NK-92 treated with Interleukin-12 subunit alpha and Interleukin-12 subunit beta, amount 100 ng/mL, for 24 hours (cell line): ENCODE measurements at places on chromosomes 13 and 19.

- no peak for DNase-seq
Measured at GRCh38 chr13:21884299-21884909, 213.5 kb downstream of the FGF9 start.

GRCh38 chr19:7595466-7596133 is at the start of gene CAMSAP3:
Gene CAMSAP3, plus strand, starts transcription at chr19:7595863. Its CDS starts 140 bp downstream, at chr19:7596003.
- no peak for DNase-seq

DNA sequence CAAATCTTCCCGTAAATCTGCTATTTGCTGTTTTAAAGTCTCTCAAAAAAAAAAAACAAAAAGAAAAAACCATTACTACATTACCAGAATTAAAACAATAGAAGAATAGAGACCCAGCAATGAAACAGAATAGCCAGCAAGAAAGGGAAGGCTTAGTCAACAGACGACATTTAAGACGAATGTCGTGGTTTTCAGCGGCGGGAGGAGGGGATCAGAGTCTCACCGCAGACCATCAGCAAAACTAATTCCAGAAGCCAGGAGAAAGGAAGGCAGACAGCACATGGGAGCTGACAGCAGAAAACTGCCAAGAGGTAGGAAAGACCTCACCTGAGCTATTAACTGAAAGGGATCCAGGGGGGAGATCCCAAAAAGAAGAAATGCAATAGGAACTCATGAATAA is 128.9 kb downstream of the RNF17 start:
- DNase-seq: no peak

GRCh38 chr13:94590744-94591143 is 5.2 kb downstream of the TGDS start:
- no peak for DNase-seq

DNA sequence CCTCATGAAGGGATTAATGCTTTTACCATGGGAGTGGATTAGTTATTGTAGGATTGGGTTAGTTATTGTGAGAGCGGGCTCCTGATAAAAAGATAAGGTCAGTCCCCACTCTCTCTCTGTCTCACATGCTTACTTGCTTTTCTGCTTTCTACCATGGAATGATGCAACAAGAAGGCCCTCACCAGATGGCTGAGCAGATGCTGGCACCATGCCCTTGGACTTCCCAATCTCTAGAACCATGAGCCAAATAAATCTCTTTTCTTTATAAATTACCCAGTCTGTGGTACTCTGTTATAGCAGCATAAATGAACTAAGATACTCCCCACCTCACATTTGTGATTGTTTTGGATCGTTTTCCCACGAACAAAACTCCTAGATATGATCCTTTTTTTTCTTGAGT is 353.8 kb downstream of the DNAJC15 start:
- no peak for DNase-seq

DNA sequence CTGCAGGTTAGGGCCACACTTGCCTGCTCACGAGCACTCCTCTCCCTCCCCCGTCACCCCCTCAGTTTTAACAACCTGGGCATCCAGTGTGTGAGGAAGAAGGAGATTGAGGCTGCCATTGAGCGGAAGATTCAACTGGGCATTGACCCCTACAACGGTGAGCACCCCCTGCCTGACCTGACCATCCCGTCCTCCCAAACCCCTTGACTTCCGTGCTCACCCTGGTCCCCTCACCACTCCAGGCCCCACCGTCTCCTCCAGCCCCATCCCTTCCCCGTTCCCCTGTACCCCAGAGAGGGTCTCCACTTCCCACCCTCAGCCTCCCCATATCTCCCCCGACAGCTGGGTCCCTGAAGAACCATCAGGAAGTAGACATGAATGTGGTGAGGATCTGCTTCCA is 13.6 kb upstream of the CLASRP start:
- no peak for DNase-seq

DNA sequence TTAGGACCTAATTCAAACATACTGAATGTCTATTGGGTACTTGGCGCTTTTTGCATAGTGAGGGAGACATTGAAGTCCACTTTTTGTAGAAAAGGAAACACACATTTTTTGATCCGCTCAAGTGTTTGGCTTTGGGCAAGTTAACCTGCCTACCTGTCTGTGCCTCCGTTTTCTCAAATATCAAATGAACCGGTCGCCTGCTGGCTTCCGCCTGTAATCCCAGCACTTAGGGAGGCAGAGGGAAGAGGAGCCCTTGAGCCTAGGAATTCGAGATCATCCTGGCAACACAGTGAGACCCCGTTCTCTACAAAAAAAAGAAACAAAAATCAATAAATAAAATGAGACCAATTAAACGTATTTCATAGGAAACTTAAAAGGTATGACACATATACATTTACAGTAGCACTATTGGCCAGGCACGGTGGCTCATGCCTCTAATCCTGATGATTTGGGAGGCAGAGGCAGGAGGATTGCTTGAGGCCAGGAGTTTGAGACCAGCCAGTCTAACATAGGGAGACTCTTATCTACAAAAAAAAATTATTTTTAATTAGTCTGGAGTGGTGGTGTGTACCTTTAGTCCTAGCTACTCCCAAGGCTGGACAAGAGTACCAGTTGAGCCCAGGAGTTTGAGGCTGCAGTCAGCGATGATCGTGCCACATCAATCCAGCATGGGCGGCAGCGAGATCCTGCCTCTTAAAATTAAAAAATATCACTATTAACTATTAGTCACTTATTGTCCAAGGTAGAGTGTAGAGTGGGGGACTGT is 1.3 kb downstream of the RAD23A start:
- no peak for DNase-seq
